ENCODE measurements at places on chromosomes 6 and 20.
A peak's percentile ranks its signal among the peaks of the same experiment; 100 is the strongest.

DNA sequence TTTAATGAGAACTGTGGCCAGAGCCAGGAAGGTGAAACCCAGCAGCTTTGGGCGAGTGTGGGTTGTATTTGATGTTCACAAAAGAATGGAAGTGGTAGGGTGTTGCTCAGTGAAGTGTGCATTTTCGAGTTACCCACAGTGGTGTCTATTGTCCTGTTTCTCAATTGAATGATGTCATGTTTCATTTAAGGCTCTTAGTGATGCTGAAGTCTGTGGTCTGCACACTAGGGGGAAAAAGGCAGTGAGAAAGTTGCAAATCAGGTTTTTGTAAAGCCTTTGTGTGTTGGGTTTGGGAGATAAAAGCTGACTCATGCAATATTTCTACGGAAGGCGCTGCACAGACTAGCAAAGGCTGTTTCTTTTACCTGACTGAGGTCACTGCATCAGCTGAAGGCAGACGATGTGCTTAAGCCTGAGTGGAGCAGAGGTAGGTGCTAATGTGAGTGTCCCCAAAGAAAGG lies 121.1 kb downstream of the PLEKHG1 start:
- DNase-seq = no peak

DNA sequence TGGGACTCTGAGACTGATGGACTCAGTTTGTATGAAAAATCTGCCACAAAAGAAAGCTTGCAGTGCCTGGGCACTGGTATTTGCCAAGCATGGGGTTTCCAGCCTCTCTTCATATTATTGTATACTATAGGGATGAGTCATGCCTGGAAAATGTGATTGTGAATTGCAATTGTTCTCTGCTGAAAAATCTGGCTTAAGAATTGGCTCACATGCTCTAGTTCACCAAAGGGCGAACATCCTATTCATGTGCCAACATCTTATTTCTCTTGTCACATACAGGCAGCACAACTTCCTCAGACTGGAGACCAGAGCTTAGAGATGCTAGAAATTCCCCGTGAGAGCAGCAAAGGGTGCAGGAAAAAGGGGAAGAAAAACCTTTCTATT lies 103.6 kb upstream of the KCNK16 start:
- no peak for DNase-seq

DNA sequence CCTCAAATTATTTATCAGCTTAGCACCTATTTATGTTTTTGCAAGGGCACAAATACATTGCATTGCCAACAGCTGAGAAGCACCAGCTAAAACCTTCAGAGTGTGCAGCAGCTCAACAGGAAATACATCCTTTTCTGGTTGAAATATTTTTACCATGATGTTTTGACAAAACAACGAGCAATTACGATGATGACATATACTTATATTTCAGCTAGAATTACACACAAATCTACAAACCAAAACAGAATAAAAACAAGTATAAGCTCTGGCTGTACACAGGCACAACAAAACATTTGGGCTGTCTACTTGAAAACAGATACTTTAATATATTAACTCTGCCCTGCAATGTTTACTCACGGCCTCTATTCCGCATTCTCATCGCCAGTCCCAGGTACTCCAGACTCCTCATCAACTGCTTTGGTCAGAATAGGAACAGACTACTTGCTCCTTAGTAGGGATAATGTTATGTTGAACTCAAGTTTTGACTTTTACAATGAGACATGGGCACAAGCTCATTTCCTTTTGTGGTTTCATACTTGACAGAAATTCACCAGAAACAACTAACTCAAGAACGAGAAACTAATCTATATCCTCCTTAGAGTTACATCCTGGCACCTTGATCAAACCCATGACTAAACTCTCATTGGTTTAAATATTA lies 377.6 kb downstream of the ESR1 start:
- no peak for DNase-seq

GRCh38 chr20:38875175-38875993 lies 50.8 kb upstream of the FAM83D start:
- DNase-seq = peak; percentile 45

GRCh38 chr6:14837435-14837834 lies 408.4 kb upstream of the JARID2 start:
- DNase-seq = no peak

DNA sequence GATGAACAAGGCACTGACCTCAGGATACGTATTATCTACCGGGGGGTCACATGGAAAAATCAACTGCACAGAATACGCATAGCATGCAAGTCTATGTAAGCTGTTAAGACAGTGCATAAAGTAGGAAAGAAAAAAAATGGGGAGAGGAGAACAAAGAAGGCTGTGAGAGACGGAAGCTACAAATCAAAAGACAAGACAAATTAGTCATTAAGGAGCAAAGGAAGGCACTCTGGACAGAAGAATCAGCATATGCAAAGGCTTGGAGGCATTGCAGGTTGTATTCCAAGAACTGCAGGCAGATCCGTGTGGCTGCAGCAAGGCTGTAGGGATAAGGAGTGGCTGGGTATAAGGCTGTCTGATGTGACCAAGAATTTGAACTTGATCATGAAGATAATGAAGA lies 89.0 kb downstream of the NRSN1 start:
- no peak for DNase-seq

DNA sequence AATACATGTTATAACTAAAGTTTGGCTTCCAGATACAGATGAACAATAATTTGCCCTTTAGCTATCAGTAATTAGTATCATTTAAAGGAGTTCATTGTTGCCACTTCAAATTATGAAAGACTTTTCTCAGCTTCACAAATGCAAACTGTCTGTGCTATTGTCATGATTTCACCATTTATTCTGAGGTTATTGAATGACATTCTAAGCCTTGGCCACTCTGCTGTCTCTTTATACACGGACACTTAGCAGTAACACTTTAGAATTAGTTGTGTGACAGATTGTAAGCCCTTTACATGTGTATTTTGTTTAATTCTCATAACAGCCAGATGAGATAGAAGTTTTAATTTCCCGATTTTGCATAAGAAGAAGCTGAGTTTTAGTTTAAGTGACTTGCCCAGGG lies 176.6 kb downstream of the SLC35F1 start:
- DNase-seq = no peak

DNA sequence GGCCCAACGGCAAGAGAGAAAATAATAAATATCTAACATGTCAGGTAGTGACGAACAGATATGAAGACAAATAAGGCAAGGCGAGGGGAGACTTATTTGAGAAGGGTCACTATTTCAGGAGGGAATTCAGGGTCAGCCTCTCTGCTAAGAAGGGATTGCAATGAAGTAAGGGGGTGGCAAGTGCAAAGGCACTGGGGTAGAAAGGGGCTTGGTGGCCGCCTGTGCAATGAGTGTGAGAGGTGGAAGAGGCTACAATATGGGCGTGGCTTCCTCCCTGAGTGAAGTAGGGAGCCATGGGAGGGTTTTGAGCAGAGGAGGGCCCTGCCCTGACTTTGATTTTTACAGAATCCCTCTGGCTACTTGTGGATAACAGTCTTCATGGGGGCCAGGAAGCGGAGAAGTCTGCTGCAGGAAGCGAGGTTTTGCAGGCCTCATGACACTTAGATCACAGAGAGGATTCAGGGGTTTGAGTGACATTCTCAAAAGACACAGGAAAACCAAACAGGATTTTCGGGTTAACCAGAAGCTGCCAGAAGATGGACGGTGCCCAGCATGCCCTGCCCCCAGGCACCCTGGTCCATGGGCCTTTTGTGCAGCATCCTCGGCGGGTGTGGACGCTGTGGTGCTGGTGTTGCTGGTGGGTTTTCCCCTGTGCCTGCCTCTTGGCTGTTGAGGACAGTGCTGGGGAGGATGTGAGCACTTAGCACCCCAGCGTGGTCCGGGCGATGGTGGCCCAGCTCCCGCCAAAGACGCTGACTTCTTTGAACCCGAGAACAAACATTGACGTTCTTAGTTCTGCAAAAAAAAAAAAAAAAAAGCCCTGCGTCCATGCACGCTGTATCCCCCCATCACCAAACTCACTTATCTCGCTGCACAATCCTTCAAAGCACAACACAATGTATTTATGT lies 124.2 kb upstream of the PTPN1 start:
- peak; percentile 19 for DNase-seq

- no peak for DNase-seq
Observed at GRCh38 chr6:12258591-12259075, 31.5 kb upstream of the EDN1 start.

DNA sequence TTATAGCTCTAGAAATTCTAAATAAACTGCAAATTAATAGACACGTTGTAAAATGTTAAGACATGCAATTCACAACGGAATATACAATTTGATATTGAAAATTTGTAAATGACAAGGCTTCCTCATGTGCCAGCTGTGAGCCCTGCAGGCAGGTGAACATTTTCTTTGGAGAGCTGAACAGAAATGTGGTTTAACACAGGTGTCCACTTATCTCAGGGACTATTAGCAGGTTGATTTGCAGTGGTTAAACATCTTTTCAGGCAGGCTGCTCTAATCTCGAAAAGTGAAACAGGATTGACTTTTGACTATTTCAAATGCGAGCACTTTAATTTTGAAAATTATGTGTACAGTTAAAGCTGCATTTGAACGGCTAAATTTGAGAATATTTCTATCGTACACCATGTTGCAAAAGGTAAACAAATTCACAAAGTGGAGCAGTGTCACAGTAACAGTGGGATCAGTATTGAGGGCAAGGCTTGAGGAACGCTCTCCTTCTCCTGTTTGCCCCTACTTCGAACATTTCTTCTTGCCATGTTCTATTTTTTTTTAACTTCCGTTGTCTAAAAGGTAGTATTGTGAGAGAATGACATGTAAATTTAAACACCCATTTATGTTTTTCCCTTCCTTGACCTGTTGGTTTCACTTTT lies 210.8 kb downstream of the CDKAL1 start:
- DNase-seq = no peak

GRCh38 chr20:39112178-39112743 lies 150.1 kb downstream of the DHX35 start:
- DNase-seq = no peak

DNA sequence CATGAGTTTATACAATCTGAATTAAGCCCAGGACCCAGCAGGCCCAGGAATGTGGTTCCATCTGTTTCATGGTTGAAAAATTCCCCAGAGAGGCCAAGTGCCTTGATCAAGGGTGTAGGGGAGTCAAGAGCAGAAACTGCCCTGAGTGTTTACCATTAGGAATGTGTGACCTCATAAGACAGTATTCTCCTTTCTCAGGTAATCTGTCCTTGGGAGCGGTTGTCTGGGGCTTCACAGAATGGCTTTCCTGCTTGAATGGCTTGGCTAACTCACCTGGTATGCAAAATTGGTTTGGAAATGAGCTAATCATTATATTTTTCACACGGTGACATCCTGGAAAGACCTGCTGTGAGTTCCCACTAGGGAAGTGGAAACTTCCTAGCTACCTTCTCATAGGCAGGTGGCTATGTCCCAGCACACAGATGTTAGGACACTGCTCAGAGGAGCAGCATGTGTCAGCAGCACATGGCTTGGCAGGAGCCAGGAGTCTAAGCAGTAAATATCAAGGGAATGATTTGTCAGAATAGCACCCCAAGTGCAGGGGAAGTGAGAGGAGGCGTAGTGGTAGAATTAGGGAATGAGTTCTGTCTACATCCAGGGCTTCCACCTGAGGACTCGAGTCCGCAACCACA lies 17.7 kb downstream of the CLIC5 start:
- no peak for DNase-seq

DNA sequence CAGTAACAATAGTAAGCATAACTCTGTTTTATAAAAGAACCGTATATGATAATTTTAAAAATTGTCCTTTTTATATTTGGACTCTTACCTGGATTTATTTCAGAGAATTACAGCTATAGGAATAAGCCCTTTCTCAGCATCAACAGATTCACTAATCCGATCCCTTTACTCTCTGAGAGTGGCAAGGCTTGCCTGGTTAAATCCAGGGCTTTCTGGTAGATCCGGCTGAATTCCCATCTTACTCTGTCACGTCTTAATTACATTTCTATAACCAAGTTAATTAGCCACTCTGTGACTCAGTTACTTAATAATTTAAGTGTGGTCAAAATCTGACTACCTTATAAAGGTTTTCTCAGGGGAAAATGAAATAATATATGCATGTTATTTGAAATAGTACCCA lies 294.7 kb downstream of the FRK start:
- no peak for DNase-seq

DNA sequence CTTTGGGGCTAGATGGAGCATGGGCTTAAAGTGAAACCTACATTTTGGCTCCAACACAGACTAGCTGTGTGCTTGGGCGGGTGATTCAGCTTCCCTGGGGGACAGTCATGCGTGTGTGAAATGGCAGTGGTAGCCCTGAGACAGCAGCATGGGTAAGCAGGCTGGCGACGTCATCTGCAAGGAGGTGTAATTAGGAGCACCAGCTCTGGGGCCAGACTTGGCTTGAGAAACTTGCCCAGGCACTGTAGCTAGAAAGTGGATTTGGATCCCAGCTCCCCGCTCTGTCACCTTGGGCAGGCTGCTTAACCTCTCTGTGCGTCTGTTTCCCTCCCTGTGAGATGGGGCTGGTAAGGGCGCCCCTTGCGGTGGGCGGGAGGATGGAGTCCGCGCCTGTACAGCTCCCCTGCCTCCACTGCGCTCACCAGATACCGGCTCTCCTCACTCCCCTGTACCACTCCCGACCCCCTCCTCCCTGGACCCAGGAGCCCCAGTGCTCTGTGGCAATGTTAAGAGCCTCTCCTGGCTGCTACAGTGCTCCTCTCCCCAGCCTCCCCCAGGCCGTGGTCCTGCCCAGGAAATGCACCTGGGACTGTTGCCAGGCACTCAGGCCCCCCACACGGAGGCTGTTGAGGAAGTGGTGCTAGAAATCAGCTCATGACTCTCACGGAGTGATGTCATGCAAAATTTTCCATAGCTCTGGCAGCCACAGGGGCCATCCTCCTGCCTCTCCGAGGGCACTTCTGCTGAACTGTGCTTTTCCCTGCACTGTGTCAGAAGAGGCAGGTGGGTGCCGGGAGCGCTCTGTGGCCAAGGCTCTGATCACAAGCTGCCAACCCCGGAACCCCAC lies 44.6 kb downstream of the SYNJ2 start:
- peak; percentile 67 for DNase-seq

- DNase-seq = no peak
Observed at GRCh38 chr6:16723826-16724225, 37.4 kb downstream of the ATXN1 start.

DNA sequence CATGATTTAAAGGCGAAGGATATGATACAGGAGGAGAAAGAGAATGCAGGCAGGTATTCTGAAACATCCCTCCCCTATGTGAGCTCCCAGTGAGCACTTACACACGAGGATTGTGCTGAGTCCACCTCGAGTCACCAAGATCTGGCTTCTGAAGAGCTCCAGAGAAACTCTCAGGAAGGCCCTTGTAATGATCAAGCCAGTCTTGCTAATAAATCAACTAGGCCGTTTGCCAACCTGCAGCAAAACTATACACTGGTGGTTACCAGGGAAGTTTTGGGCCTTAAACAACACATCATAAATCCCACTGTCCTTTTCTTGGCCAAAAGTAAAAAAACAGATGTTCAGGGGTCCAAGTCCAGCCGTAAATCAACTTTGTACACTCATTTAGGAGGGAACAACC lies 79.2 kb downstream of the STXBP5 start:
- DNase-seq = no peak
